GM20000 (cell line): ENCODE measurements at places on chromosomes 16 and 17.
A peak's percentile ranks its signal among the peaks of the same experiment; 100 is the strongest.

- no peak for DNase-seq
Observed at GRCh38 chr17:8643855-8644506, 13.5 kb upstream of the MYH10 start.

- no peak for DNase-seq
Observed at GRCh38 chr16:83990492-83990891, 22.4 kb downstream of the NECAB2 start.

DNA sequence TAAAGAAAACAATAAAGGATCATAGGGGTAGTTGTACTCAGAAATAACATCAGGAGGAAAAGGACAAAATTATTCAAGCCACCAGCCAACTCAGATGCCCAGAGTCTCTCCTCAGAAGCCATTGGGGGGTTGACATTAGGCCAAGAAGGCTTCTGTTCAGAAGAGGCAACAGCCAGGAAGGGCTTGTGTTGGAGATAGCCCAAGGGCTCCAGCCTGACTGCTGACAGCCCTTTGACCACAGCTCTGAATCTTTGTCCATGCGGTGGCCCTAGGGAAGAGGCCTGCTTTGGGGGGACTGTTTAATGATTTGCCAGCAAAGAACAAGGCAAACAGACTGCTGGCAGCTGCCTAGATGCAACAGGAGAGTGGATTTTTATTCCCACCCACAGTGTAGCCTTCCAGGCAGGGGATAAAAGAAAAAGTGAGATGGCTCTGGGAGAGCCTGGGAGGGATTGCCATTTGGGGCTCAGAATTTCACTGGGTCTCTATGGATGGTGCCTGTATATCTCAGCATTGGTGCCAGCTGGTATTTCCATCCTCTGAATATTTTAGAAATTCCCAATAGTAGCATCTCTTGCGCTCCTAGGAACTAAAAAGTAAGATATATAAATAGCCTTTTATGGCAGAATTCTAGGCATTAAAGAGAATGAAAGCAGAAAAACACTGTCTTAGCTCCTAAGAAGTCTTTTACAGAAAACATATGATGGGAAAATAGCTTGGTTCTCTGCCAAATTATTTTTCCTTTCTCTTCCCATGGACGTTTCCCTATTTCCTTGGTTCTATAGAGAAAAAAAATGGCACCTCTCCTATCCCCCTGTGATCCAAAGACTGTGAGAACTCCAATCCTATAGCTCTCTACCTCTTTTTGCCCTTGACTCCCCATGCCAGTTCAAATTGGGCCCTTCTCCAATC lies 29.4 kb upstream of the SUPT4H1 start:
- no peak for DNase-seq

- no peak for DNase-seq
Observed at GRCh38 chr16:84003038-84003437, 35.0 kb downstream of the NECAB2 start.

- no peak for DNase-seq
Observed at GRCh38 chr16:77732241-77732946, 10.1 kb downstream of the NUDT7 start.

- peak; percentile 75 for DNase-seq
Observed at GRCh38 chr16:2963723-2964474, at the start of gene KREMEN2. TSS of gene KREMEN2 (plus strand) at chr16:2964275. CDS start at chr16:2964521, 246 bp downstream.
